ENCODE measurements at places on chromosomes 2 and 18.

DNA sequence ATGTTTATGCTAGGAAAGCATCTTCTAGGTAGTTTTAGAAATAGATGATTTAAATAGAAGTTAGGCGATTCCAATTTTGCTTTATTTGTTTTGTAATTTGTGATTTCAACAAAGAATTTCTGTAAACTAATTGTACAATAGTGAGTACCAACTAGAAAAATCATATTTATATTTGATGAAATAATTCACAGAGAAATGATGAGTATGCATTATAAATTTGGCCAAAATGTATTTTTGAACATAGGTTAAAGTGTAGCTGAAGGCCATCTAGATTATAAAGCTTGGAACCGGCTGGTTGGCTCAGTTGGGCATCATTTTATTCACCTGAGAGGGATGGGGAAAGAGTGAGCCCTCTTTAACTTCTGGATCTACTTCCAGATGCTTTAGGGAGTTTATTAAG, 50.4 kb downstream of the GPD2 start:
- DNase-seq: no peak

- no peak for DNase-seq
Observed at GRCh38 chr2:164692958-164693357, 71.7 kb upstream of the GRB14 start.

DNA sequence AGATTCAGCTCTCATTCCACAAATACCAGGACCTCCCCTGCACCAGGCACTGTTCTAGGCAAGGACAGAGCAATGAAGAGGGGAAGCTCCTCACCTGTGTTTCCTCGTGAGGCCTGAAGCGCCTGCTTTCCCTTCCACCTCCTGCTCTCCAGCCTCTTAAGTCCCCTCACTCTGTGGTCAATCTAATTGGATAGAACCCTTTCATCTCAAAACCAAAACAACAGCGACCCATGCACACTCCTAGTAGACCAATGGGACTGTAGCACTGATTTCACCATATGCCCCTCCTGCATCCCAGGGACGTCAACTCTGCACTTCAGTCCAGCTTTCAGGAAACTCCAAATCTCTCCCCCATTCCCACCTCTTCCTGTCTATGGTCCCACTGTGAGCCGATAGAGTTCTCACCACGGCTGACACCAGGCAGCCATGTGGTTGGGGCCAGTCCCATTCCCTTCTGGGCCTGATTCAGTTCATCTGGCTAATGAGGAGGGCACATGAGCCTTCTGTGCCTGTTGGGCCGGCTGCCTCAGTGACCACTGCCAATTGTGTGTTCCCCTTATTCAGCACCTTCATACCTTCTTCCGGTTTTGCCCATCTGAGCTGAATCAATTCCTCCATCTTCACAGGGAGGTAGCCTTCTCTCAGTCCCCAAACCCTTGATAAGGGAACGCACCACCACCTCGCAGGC, 33.3 kb upstream of the MAT2A start:
- DNase-seq: no peak

- DNase-seq: no peak
Observed at GRCh38 chr18:23311351-23312121, 141.6 kb upstream of the RIOK3 start.

- no peak for DNase-seq
Observed at GRCh38 chr2:106127282-106127771, 66.8 kb downstream of the UXS1 start.

DNA sequence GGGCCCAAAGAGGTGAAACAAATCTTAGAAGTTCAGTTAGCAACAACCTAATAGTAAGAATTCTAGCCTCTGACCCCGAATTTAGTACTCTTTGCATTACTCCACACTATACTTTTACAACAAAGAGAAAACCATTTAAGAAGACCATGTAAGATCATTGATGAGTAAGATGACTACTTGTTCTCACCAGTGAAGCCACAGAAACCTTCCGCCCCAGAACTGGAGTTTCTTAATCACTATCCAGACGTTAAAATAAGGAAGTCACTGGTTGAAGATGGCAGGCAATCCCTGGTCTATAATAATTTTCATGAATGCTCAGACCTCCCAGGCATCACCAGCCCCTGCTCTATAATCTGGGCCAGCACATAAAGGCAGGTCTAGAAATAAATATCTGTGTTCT, 95.0 kb downstream of the TMEM163 start:
- no peak for DNase-seq

DNA sequence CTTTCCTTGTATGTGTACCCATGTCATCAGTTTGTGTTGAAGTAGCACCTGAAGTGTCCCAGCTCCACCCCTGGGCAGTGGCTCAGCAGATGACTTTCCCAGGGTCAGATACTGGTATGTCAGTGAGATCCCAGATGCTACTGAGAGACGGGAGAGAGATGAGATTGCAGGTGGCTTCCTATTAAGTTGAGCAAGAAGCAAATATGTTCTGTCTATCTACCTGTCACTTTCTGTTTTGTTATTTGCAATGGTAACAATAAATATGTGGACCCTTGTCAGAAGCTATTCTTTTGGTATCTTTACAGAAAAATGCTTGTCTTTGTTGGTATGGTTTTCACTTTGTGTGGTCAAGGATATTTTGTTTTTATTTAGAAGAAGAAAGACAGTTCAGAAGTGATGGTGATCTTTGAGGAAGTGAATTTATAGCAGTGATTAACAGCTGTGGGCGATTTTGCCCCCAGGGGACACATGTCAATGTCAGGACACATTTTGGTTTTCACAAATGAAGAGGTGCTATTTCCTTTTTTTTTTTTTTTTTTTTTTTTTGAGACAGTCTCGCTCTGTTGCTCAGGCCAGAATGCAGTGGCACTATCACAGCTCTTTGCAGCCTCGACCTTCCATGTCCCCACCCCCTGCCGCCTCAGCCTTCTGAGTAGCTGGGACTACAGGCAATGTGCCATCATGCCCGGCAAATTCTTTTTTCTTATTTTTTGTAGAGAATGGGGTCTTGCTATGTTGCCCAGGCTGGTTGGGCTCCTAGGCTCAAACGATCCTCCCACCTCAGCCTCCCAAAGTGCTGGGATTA, 21.4 kb downstream of the MGAT5 start:
- DNase-seq: no peak

- no peak for DNase-seq
Observed at GRCh38 chr2:71066856-71067255, 1.6 kb upstream of the NAGK start.

GRCh38 chr2:2564300-2565078, 233.4 kb upstream of the MYT1L start:
- DNase-seq: no peak

GRCh38 chr2:128488434-128488833, 169.8 kb upstream of the HS6ST1 start:
- no peak for DNase-seq

- no peak for DNase-seq
Observed at GRCh38 chr2:32962690-32963089, 15.9 kb downstream of the LTBP1 start.

DNA sequence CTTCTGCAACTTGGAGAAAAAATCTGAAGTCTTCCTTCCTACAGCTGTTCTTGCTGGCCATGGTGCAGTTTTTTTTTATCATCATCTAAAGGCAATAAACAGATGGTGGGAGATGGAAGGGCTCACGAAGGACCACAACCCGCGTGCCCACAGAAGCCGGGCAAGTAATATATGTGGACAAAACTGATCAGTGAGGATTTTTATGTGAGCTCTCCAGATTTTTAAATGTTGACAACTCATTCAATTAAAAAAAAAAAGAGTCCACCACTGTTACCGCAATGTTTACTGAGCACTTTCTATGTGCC, 55.9 kb upstream of the CREB1 start:
- DNase-seq: no peak

- no peak for DNase-seq
Observed at GRCh38 chr18:57253903-57254302, 98.5 kb upstream of the ST8SIA3 start.

GRCh38 chr2:141911485-141912066, 219.2 kb downstream of the LRP1B start:
- peak; percentile 53 for DNase-seq

GRCh38 chr2:121686902-121687301, 37.6 kb upstream of the CLASP1 start:
- no peak for DNase-seq

GRCh38 chr18:45521777-45522176, 93.5 kb upstream of the SLC14A2 start:
- no peak for DNase-seq

DNA sequence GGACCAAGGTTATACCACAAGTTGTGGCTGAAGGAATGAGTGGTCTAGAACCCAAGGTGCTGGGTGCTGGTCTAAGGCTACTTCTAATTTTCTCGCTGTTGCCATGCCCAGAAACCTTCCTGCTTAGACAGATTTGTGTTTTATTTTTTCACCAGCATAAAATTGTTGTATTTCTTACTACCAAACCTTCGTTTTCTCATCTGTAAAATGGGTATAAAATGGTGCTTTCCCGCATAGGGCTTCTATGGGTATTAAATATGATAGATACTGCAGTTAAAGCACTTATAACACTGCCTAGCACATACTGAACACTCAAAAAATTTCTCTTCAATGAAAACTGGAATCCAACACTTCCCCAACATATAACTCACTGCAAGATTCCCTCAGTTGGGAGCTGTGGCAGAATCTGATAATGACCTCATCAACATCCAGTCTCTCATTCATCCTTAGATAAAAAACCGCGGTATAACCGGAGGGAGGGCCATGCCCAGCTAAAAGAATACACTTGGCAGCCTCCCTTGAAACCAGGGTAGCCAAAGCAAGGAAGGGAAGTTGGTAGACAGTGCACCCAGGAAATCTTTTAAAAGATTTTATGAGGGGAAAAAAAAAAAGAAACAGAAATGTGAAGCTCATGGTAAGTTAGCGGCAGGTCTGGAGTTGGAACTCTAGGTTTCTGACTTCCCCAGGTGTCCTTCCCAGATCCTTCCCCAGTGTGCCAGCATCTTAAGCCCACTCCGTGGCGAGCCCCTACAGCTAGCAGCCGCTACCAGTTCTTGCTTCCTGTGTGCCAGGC, 1.2 kb downstream of the NEMP2 start:
- no peak for DNase-seq

- DNase-seq: no peak
Observed at GRCh38 chr2:151087377-151087776, 174.3 kb downstream of the RBM43 start.

DNA sequence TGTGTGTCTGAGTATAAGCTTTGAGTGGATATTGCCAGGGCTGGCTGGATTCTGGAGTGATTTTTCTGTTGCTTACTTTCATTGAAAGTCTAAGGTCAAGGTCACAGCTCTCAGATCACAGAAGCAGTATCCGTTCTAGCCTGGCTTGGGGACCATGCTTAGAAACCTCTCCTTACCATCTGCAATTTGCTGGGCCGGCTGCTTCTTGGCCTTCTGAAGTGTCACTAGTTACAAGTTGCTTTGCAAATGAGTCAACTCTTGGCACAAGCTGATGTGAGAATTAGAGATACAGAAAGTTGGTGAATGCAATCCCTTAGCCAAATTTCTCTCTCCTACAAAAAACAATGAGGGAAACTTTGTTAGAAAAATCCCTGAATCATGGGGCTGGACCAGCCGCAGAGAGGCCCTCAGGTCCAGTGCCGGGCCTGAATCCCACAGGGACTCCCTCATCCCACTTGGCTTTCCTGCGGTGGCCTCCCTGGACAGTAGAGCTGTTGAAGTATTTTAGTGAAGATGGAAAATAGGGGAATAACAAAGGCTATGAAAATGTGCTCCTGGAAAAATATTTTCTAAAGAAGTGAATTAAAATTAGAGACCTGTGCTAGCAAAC, 92.7 kb upstream of the CNGA3 start:
- peak; percentile 34 for DNase-seq

DNA sequence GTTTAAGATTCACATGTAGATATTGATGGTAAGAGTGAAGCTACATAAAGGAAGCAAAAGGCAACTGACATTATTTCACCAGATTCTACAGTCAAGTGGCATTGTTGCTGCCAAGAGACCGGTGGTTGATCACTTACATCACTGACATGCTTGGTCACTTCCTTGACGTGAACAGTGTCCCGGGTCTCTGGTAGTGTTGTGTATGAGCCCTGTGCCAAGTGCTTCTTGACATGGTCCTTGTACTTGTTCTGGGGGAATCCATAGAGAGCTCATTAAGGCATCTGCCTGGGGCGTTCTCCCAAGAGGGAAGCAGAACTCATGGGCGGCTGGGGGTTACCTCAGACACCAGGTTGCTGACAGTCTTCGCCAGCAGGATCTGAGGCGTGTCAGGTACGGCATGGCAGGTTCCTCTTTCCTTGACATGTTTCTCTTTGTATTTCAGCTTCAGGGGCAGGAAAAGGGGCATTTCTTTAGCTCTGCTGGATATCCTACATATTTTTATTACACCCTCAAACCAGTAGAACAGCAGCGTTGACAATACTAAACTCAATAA, 116.2 kb downstream of the RIF1 start:
- no peak for DNase-seq

DNA sequence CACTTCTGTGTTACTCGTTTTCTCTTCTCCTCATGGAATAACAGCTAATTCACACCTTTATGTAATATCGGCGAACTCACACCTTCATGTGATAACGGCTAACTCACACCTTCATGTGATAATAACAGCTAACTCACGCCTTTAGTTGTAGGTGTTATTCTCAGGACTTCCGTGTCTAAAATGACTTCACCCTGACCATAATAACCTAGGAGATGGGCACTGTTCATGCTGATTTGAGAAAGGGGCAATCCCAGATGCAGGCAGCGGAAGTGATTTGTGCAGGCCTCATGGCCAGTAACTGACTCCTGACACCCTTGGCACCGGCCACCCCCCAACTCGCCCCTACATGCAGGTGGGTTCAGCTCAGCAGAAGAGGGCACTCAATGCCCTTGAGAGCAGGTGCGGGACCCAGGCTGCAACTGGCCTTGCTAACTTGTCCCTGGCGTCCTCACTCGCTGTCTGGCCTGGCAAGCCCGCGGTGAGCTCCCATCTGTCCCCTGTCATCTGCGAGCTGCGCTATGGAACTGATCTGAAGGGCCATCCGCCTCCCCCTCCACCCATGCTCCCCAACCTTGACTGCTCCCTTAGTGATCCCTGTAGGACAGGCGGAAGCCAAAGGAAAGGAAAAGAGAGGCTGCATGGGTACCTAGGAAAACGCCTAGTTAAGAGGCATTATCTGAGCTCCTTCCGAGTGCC, 42.6 kb upstream of the MTCL1 start:
- peak; percentile 20 for DNase-seq

GRCh38 chr2:101374821-101375561, 12.3 kb downstream of the CREG2 start:
- no peak for DNase-seq

DNA sequence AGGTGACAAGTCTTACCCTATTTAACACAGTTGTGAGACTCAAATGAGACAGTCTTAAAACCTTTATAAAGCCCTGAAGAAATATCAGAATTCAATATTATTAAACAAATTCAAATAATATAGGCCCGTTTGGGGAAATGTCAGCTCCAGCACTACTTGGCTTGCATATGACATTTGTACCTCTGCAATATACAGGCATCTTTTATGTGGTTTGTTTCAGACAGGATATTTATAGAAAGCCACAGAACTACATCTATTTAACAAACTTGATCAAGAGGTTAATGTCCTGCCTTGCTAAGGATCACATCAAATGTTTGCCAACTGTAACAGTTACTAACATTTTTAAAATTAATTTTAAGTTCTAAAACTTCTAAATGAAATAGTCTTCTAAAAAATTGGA, 3.2 kb upstream of the MREG start:
- DNase-seq: no peak

- no peak for DNase-seq
Observed at GRCh38 chr2:21561965-21562364, 438.2 kb downstream of the TDRD15 start.

All from stomach (tissue), 19 donors.